CD4-positive, alpha-beta T cell treated with Interleukin-2 at 100 ng/mL for 4 hours (primary cell): ENCODE measurements at places on chromosomes 13 and 19.

GRCh38 chr13:25784119-25784518, 267.7 kb downstream of the SHISA2 start:
- DNase-seq, result no peak

- DNase-seq, result no peak
These were observed 25.9 kb upstream of the SERPINE3 start for GRCh38 chr13:51313619-51314018.

GRCh38 chr19:8935460-8935859, 74.7 kb downstream of the MUC16 start:
- DNase-seq, result no peak

DNA sequence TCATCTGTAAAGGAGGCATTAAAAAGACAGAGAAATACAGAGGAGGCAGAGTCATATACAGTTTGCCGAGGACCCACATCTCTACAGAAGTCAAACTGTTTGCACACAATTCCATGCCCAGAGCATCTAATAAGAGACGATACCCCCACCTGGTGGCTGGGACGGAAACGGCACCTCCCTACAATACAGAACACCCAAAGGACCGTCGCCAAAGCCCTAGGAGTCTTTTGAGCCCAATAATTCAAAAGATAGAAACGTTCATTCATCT, 703 bp upstream of the PLEKHG2 start:
- peak; percentile 95 for DNase-seq

GRCh38 chr13:51967482-51968446, 43.5 kb downstream of the ATP7B start:
- DNase-seq, result no peak

DNA sequence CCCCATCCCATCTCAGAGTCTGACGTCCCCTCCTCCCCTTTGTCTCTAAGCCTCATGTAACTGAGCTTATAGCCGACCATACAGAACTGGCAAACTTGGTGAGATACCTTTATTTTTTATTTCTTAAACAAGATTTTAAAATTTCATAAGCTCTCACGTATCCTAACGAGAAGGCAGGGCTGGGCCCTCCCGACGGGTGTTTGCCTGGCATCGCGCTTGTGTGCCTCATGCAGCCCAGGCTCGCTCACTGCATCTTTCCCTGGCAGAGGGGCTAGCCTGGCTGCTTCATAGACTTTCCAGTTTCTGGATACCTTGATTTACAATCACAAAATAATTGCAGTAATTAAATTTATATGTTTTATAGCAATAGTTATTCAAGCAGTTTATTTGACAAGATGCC, 69.0 kb downstream of the GGACT start:
- no peak for DNase-seq

- no peak for DNase-seq
These were observed 9.6 kb downstream of the MIR17HG start for GRCh38 chr13:91356919-91357612.

- no peak for DNase-seq
These were observed 90.6 kb downstream of the TNFSF13B start for GRCh38 chr13:108360139-108360538.

GRCh38 chr13:93963266-93964145, 516.0 kb downstream of the DCT start:
- DNase-seq, result no peak

- no peak for DNase-seq
These were observed 36.6 kb downstream of the MUC16 start for GRCh38 chr19:8973501-8974091.

- DNase-seq, result no peak
These were observed 1.0 kb downstream of the GPC5 start for GRCh38 chr13:91399189-91400062.
